ENCODE measurements at places on chromosomes 2 and 18.

DNA sequence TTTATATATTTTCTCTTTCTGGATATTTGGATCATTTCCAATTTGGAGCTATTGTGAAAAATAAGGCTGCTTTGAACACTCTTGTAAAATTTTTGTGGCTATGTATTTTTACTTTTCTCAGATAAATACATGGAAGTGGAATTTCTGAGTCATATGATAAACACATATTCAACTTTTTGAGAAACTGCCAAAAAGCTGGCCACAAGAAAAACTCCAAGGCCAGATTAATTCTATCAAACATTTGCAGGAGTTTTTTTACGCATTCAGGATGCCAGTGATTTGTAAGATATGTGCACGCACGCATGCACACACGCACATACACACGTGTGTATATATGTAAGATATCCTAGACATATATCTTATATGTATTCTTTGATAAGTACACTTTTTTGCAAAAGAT is 477.5 kb upstream of the SPHKAP start:
- DNase-seq, result no peak

- no peak for DNase-seq
Measured at GRCh38 chr2:134453476-134453875, 199.6 kb downstream of the MGAT5 start.

DNA sequence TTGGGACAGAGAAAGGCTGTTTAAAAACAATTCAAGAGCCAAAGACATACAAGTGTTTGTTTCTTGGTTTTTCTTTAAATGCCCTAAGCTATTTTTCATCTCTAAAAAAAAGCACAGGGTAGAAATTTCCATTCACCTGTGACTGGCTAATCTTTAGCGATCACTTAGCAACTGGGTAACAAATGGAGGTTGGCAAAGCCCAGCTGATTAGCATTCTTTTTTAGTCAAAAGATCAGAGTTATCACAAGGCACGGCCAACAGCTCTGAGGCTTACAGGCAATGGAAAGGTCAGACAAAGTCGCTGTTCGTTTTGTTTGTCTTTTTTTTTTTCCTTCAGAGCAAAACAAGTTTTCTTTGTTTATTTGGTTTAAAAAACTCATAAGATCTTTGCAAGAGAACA is 29.0 kb upstream of the TTR start:
- DNase-seq, result no peak

DNA sequence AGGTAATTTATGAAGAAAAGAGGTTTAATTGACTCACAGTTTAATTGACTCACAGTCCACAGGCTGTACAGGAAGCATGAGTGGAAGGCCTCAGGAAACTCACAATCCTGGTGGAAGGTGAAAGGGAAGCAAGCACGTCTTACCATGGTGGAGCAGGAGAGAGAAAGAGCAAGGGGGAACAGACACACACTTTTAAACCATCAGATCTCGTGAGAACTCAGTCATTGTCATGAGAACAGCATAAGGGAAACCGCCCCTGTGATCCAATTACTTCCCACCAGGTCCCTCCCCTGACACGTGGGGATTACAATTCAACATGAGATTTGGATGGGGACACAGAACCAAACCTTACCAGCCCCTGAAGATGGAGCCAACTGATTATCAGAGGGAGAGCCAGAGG is 11.2 kb upstream of the PUM2 start:
- no peak for DNase-seq

- no peak for DNase-seq
Measured at GRCh38 chr2:120134263-120134662, 88.9 kb downstream of the TMEM185B start.

DNA sequence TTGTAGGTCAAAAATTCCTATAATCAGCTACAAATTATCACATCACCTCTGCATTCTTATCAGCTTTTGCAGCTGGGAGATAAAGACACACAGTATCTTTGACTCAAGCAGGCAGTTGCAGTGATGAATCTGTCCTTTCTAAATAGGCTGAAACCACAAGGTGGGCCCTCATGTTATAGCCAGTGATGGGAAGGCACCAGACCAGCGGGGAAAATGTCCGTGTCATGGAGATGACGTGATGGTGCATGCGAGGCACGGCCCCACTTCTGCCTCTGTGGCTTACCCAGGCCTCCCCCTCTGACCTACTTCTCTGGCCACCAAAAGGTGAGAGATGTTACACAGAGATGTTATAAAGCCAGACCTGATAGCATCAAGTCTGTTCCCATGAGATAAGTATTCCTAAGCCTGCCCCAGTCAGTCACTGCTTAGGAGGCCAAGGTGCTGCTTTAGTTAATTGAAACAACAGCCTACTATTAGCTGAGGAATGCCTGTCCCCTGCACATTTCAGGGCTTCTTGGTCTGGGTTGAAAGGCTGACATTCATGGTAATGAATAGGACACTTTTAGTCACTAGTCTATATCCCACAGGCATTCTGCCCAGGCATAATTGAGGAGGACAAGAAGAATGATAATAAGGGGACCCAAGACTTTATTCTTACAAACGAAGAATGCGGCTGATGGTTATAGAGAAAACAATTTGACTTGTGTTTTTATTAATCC is 327.9 kb downstream of the LPIN1 start:
- DNase-seq, result no peak

- no peak for DNase-seq
Measured at GRCh38 chr2:12694990-12695774, 21.6 kb upstream of the TRIB2 start.

GRCh38 chr2:227592694-227593387 is 5.9 kb upstream of the SCYGR2 start:
- DNase-seq, result no peak

DNA sequence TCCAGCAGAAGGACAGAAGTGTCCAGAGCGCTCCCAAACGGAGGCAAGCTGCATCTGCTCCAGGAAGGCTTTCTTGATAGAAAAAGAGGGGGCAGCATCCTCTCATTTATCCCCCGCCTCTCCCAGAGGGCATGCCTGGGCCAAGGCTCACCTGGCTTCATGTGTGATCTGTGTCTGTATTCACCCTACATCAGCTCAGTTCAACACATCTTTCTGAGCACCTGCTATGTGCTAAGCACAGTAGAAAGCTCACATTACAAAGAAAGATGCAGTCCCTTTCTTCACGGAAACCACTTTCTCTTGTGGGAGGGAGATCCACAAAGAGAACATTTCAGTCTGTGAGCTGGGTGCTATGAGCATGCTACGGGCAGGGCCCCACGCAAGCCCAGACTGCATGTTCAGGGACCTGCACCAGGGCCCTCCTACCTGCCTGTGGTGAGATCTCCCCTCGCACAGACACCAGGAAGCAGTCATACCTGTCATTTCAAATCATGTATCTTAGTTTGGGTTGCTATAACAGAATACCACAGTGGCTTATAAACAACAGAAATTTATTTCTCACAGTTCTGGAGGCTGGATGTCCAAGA is 90.7 kb downstream of the PDCL3 start:
- DNase-seq, result no peak

DNA sequence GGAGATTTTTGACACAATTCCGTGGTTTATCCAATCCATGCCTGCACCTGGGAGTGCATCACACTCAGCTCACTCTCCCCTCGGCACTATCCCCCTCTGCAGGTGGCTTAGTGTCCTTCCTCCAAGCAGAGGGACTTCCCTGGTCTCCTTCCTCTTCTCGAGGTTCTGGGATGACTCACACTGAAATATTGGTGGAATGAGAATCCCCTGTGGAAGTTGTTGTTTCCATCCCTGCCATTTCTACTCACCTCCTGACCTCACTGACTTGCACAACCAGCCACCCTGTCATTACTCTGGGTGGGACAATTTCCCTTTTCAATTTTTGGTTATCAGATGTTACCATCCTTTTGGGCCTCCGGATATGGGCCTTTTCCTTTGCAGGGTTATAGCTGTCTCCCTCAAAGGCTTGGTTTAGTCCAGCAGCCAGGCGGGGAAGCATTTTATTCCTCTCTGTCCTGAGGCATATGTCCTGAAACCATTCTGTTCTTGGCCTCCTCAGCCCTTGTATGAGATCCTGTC is 59.9 kb downstream of the PTPRM start:
- DNase-seq, result no peak

DNA sequence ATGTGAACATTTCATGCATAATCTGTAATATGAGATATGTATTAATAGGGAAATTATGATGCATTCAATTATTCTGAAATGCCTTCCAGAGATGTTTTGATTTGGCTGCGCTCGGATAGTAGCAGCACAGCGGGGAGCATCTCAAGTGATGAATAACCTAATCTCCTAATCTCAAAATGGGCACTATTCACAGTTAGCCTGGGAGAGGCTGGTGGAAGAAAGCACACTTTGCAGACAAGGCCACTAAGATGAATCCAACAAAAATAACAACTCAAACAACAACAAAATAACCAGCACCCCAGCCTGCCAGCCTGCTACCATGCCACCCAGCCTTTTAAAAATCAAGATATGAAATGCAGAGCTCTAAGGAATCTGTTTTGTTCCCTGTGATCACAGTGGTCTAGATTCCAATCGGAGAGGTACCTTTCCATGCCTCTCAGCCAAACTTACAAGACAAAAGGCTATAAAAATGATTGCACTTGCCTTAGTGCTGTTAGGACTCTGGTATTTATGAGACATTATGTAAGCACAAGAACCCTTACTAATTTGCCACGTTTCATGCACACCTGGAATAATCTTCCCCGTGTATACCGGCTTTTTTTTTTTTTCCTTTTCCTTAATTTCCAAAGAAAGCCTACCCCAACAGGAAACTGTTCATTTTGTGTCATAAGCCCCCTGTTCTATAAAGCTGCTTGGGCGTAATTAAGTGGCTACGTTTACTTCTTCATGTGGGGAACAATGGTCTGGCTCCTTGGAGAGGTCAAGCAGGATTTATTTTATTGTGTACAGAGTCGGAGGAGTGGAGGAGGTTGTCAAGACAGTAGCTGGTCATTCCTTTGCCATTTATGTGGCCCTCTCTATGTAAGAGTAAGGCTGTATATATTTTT is 526.9 kb upstream of the FANCL start:
- no peak for DNase-seq

DNA sequence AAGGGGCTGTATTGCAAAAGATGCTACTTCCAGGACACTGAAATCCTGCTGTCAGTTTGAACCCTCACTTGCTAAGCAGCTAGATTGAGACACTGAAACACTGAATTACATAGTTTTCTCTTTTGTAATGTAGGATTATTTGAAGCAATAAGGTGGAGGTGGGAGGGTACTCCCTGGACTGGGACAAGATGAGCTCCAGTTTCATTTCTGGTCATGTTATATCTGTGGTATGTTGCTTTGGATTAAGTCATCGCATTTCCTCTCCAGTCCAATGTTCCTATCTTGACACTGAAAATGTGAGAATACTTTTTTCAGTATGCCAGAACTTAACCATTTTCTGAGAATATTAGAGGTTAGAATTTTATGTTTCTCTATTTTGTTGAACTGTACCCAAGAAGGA is 426.2 kb upstream of the MEX3C start:
- no peak for DNase-seq

DNA sequence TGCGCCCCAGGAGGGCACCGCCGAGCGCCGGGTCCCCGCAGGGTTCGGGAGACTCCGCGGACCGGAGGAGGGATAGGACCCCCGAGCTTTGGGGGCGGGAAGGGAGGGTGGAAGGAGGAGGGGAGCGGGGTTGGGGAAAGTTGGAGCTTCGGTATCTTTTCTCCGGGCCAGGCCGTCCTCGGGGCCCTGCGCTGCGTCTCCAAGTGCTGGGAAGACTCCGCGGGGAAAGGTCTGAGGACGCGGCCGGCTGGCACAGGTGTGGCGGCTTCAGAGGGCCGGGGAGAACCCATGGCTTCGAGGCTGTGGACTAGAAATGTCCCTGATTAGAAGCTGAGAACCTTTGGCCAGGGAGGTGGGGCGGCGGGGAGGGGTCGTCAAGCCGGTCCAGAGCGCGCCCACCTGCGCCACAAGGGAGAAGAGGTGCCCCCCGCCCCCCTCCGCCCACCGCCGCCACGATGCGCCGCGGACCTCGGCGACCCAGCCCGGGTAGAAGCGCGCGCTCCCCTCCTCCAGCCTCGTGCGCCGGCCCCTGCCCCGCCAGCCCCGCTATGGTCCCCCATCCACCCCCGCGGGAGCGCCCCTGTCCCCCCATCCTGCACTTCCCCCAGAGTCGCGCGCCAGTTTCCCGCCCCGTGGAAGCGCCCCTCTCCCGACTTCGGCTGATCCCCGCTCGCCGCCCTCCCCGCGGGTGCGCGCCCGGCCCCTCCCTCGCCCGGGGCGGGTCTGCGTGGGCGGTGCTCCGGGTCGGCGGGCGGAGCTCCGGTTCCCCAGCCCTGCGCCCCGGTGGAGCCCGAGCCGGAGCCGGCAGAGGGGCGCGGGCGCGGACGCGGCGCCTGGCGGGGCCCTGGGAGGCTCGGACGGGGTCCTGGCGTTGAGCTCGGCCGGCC is at the start of gene SNTG2:
Gene SNTG2, plus strand, starts transcription at position 770 of the 887 bp plus-strand sequence. CDS start 148 bp downstream, outside the sequence.
- DNase-seq, result no peak

GRCh38 chr18:70337139-70337972 is 48.5 kb downstream of the SOCS6 start:
- DNase-seq, result no peak

DNA sequence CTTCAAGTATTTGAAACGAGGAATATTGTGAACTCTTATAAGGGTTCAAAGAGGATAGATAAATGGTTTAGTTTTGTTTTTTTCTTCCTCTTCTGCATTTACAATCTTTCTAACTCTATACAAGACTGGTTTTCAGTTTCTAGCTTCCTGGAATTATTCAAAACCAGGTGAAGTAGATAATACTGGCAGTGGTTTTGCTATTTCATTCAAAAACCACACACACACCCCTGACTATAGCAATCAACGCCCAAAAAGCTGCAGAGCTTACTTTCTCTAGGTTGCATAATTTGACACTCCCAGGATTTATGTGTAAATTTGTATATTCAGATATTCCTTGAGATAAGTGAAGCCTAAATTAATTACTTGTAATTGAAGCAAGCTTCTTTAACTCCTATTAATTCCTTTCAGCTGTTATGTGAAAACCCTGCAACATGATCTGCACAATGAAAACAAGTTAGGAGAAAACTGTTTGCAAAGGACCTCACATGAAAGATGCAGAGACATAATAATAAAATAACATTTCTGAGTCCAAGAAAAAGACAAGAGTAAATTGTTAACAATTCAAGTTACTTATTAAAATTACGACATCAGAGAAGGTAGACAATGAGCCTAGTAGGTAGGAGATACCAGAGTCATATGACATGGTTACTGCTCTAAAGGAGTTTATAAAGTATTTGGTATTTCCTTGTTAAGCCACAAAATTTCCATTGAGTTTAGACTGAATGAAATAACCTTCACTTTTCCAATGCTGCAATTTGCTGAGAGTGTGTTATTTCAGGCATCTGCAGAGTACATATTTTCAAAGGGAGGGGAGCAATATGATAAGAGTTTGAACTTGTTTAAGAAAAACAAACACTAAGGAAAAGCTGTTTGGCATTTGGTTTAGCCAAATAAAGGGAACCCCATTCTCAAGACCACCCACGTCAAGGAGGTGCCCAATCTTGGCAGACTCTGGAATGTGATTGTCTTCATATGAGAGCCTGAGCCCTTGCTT is 1.6 kb upstream of the NFE2L2 start:
- DNase-seq, result no peak

- no peak for DNase-seq
Measured at GRCh38 chr2:135998879-135999278, 13.5 kb upstream of the DARS1 start.

All from stimulated activated CD4-positive, alpha-beta T cell treated with anti-CD3 and anti-CD28 coated beads, Interleukin-1b, Interleukin-23, amount 100 ng/mL, for 24 hours (primary cell).